ENCODE measurements at places on chromosomes 3 and 15.

GRCh38 chr15:35060591-35060990, 24.5 kb downstream of the NANOGP8 start:
- no peak for DNase-seq

- no peak for DNase-seq
Measured at GRCh38 chr15:99963096-99963825, 230.0 kb upstream of the LYSMD4 start.

- no peak for DNase-seq
Measured at GRCh38 chr3:38268087-38268486, 2.5 kb downstream of the SLC22A13 start.

DNA sequence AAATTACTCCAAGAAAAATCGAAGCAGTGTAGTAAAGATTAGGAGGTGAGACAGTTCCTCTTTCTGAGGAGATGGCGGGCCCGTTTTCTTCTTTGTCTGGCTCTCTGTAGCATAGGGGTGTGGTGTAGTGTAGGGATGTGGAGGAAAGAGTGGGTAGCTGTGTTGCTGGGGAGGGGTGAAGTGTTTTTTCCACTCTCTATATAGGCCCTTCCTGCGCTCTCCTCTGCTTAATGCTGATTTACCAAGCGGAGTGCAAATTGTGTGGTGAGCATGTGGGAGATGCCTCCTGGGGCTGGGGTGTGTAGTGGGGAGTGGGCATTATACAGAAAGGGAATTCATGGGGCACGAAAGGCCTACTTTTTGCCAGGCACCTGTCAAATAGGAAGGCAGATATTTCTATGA, 94.9 kb downstream of the ST6GAL1 start:
- DNase-seq, result no peak

DNA sequence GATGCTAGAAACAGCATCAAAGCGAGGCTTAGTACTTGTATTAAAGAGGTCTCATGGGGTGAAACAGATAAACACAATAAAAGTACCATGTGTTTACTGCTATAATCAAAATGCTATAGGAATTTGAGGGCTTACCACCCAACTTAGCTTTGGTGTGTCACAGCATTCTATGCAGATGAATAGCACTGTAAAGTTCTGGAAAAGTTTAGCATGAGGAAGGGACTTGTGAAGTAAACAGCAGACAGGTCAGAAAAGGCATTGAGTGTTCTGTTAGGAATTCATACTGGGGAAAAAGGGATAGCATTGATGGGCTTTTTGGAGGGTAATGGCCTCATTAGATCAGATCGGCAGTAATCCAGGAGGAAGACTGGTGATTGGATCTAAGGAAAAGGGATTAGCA, 505.3 kb downstream of the NLGN1 start:
- no peak for DNase-seq

- no peak for DNase-seq
Measured at GRCh38 chr3:180684807-180685206, 5.5 kb upstream of the CCDC39 start.

DNA sequence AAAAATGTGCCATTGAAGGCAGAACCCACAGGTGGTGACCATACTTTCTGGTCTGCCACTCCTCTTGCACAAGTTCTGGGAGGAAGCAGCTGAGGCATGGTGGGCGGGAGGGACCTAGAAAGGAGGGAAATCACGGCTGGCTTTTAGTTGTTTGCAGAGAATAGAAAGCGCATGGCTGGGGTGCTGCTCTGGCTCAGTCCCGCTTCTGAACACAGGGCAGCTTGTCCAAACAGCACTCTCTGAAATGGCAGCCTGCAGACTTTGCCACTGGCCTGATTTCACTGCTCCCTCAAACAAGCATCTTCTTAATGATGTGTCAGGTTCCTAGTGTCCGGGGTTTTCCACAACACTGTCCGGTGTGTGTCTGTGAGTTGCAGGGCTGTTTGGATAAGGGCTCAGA, 76.7 kb downstream of the AAGAB start:
- DNase-seq, result no peak

DNA sequence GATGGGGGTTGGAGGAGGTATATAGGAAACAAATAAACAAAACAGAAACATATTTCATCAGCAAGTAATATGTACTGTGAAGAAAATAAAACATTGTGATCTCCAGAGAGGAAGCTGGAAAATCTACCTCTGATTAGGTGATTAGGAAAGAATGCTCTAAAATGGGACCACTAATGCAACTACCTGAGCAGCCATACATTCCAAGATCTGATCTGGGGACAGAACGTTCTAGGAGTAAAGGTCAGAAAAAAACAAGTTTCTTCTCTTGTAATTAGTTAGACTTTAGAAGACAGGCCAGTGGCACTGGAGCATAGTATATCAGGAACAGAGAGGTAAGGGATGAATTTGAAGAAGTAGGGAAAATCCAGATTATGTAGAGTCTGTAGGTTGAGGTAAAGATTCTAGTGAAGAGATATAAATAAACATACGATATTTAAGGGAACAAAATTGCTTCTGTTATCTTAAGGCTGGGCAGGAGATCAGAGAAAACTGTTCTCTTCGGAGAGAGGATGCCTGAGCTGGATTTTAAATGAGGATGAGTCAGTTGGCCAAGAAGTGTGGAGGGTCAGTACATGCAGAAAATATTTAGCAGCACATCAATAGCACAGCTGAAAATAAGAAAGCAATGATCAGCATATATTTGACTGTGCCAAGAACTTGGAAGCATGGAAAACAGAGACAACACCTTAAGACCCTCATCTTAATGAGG, 429.5 kb downstream of the NLGN1 start:
- no peak for DNase-seq

DNA sequence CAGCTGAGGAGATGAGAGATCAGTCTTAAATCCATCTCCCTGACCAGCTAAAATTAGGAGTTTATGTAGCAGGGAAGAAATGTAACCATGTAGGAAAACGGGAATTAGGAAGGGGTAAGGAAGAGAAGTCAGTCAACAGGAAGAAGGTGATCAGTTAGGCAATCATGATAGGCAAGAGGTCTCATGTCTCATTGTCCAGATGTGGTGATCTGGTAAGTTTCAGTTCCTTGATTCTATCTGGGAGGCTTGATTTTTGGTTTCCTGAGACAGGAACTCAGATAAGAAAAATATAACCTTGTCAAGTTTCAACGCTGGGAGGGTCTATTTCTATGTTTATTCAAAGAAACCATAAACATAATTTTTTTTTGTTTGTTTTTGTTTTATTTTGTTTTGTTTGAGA, 40.3 kb upstream of the TBC1D5 start:
- no peak for DNase-seq

GRCh38 chr3:60427109-60427508, 824.1 kb downstream of the FHIT start:
- no peak for DNase-seq

DNA sequence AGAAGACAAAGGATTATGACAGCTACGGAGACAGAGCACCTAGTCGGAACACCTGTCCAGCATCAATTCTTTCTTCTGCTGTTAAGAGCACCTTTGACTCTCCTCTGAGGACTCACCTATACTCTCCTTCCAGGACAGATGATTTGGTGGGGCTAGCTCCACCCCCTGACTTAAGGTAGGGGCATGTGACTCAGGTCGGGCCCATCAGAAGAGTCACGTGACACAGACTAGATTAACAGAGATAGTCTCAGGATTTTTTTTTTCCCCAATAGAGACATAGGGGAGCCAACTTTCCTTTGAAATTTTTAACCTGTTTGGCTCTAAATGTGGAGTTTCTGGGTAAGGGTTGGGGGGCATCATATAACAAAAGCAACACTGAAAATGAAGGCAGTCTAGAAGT, 11.4 kb upstream of the WNT5A start:
- DNase-seq, result no peak

- DNase-seq, result no peak
Measured at GRCh38 chr3:129878355-129878754, 15.2 kb downstream of the TMCC1 start.

GRCh38 chr3:192899540-192899982, 18.1 kb downstream of the MB21D2 start:
- DNase-seq, result no peak

DNA sequence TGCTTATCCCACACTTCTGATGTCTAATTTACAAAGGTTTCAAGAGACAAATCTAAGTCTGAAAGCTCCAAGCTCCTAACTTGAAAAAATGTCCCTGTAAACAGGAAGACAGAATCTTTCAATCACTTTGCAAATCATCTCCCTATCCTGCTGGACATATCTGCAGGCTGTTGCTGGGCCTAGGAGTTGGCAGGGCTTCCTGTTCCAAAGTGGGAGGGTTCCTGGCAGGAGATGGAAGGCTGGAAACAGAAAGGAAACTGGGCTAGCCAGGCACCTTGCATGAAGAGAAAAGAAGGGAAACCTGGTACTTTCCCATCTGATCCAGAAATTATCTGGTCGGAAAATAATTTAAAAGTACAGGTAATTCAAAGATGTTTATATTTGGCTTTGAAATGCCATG, 227.3 kb upstream of the IL12A start:
- DNase-seq, result no peak

- peak; percentile 43 for DNase-seq
Measured at GRCh38 chr15:74723754-74724334, 1.5 kb downstream of the CYP1A1 start.

- no peak for DNase-seq
Measured at GRCh38 chr15:36858423-36858822, 241.9 kb downstream of the MEIS2 start.

- no peak for DNase-seq
Measured at GRCh38 chr3:114104414-114104813, 47.9 kb downstream of the QTRT2 start.

- no peak for DNase-seq
Measured at GRCh38 chr15:95712785-95713184, 617.7 kb upstream of the NR2F2 start.

DNA sequence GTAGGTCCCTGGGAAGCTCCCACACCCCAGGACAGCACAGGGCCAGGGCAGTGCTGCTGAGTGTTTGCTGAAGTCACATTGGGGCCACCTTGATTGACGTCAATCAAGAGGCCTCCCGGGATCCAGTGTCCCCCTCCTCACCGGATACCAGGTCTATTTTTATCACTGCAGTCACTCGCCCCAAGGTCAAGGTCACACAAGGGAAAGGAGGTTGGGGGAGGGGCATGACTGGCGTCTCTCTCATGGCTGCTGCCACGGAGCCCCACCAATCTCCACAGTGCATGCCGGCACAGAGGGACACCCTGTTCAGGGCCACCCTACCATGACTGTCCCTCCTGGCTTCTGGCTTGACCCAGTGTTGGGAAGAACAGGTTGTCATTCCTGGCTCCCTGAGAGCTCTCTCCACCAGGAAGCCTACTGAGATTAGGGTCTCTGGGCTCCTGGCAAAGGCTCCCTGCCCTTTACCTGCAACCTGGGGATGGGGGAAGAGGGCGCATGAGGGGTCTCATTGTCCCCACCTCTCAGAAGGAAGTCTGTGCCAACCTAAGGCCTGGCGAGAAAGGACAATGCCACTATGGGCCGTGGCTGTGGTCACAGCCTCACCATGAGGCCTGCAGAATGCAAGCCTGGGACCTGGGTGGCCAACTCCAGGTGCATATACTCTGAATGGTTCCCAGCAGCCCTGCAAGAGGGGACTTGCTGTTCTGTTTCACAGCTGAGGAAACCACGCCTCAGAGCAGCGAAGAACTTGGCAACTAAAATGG, 1.5 kb downstream of the MYL3 start:
- DNase-seq, result no peak

GRCh38 chr3:197599089-197599765, 43.5 kb upstream of the BDH1 start:
- DNase-seq, result no peak

GRCh38 chr3:70546679-70547078, 234.2 kb upstream of the MDFIC2 start:
- no peak for DNase-seq

DNA sequence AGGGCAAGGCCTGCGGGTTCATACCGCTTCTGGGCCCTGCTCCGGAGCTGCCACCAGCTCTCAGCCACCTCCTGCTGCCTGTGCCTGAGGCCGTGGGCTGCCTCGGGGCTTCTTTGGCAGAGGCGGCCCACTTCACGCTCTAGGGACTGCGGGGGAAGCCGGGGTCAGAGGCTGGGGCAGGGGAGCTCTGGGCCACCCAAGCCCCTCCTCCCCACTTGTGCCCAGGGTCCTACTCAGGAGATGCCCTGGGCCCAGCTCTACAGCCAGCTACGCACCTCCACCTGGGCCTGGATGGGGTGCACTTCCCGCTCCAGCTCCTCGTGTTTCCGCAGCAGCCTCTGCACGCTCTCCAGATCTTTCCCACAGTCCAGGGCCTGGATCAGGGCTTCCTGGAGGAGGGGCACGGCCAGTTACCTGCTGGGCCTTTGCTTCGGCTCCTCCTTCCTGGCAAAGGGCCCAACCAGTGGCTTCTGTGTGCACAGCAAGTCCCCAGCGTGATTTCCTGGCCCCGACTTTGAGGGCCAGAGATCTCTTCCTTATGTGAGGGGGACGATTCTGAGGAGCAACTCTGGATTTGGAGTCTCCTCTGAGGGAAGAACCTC, 24.0 kb downstream of the PLA2G4B start:
- DNase-seq, result no peak

DNA sequence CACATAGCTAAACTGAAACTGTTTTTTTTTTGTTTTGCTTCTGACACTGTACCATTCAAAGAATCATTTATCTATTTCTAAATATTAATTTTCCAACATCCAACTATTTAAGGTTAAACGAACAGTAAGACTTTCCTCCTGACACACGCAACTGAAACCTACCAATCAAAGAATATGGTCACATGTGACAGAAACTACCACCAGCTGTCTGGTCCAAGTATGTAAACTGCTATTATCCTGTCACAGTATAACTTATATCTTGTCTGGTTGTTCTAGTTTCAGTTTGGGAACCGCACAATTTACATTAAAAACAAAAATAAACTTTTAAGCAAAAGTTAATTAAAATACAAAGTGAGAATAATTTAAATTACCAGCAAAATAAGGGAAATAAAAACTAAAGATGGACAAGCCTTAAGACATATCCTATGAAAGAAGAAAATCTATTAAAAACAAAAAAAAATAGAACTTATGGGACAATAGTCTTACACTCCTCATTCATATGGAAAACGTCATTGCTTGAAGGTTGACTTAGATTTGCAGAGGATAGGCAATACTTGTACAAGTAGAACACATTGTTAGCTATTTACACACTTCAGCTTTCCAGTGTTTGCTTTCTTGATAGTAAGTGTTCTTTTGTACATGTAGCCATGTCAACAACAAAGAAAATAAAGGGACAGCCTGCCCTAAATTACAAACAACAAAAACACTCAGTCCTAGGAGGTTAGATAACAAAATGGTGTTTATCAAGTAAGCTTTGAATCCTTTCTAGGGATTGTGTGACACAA, 26.8 kb upstream of the CHRM5 start:
- DNase-seq, result no peak

DNA sequence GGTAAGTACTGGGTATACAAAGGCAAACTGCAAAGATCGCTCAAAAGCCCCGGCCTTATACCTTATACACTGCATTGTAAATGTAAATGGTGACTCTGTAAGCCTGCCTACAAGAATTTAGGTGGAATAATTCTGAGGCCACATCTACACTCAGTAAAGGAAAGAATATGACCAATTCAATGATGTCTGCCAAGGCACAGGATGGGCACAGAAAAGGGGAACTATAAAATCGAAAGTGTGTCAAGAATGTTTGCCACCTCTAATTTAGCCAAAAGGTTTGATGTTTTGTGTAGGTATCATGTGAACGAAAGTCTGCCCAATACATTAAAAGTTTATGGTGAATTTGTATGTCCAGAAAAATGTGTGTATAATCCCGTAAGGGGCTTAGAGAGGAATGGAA, 96.1 kb downstream of the FOXP1 start:
- no peak for DNase-seq

All from SW 1271 (cell line).